ENCODE measurements at places on chromosomes 13 and 19.
A peak's percentile ranks its signal among the peaks of the same experiment; 100 is the strongest.

DNA sequence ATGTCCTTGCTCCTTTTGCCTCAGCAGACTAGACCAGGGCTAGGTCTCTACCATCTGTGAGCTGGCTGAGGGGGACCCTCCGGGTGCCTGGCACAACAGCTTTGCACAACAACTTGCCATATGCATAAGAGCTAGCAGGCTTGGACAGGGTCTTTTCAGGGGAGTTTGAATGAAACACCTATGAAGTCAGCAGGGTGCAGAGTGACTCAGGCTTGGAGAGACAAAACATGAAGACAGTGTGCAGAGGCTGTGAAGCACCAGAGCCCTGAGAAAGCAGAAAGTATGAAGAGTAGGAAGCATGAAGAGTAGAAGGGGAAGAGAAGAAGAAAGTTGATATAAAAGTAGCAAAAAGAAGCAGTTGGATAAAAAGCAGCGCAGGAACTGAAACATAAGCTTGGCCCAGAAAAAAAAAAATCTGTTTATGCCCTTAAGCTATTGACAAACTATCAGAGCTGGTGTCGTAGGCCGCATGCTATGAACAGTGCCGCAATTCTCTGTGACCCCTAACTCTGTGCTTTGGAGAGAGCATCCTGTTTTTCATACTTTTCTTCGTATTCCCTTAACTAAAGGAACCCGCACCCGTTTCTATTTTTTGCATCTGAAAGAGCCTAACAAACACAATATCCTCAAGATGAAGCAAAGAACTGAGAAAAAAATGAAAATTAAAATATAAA lies 52.7 kb upstream of the FAM216B start:
- no peak for DNase-seq

DNA sequence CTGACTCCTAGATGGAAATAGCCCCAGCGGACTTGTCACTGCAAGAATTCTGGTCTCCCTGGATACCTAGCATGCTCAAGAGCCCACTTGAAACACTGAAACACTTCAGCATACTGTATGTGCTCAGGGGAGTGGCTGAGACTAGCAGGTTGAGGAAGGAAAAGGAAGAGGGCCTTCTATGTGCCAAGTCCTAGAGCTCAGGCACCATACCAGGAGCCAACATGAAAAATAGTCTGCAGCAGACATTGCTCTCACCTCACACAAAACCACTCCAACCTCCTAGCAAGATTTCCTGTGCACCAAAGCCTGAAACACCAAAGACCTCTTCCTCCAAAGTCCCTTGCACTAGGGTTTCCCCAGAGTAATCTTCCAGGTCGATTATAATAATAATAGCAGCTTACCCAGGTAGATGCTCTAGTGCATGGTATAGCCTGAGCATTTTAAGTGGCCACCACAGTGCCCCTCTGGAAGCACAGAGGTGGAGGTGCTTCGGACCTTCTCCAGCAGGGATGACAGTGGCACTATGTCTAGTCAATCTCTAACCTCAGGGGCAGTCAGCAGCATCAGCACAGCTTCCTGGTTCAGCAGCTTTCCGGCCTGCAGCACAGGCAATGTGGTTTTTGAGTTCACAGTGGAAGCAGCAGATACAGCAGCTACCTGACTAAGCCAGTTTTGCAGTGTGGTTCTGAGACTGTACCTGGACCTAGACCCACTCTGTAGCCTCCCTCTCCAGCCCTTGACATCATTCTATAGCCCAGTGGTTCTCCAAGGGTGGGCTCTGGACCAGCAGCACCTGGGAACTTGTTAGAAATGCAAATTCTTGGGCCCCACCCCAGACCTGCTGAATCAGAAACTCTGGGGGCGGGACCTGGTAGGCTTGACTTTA lies 45.6 kb upstream of the UBE2L5 start:
- DNase-seq, result peak; percentile 79

GRCh38 chr13:31018511-31018910 lies 86.1 kb downstream of the TEX26 start:
- DNase-seq, result no peak

DNA sequence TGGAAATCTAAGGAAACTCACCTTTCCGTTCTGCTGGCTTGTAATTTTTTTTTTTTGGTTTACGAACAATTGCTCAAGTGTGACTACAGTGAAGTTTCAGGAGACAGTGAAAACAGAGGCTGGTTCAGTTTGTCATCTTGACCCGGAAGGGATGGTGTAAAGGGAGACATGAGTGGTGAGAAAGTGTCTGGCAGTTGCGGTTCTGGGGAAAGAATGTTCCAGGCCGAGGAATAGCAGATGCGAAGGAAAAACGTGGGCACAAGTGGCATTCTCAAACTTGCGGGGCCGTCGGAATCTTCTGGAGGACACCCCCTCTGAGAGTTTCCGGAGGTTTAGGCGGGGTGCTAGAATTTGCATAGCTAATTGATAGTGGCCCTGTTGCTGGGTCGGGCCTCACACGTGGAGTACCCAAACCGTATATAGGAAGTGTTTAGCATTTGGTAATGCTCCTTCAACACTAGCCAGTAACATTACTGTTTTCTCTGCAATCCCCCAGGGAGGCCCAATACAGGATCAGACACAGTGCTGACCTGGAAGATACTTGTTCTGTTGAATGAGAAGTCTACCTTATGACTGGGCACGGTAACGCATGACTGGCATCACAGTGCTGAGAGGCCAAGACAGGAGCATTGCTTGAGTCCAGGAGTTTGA lies 2.8 kb upstream of the TNFSF9 start:
- DNase-seq, result no peak

DNA sequence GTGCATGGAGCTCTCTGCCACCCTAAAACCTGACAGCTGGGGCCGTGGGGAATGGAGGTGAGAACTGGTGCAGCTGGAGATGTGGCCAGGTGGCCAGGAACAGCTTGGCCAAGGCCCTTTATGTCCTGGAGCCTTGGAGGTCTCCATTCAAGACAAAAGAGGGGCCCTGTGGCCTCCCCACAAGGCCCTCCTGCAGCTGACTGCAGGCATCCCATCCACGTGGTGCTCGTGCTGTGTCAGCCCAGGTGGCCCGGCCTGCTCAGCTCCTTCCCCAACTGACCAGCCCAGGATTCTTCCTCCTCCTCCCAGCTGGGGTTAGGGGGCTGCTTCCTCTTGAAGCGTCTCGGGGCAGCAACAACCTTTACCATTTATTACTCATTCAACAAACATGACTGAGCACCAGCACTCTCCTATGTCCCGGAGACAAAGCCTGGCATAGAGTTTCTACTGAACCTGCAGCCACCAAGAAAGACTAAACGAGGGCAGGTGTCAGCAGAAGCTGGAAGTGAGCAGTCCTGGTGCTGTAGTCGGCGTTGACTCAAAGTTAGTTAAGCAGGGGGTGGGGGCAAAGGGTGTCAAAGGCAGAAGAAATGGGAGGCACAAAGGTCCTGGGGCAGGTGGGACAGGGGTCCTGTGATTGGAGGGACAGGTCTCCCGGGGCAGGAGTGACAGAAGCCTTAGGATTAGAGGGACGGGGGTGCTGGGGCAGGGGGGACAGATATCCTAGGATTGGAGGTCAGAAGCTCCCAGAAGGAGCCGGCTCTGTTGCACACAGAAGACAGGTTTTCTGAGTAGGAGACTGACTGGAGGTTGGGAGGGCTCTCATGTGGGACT lies 23.3 kb upstream of the C13orf46 start:
- no peak for DNase-seq

DNA sequence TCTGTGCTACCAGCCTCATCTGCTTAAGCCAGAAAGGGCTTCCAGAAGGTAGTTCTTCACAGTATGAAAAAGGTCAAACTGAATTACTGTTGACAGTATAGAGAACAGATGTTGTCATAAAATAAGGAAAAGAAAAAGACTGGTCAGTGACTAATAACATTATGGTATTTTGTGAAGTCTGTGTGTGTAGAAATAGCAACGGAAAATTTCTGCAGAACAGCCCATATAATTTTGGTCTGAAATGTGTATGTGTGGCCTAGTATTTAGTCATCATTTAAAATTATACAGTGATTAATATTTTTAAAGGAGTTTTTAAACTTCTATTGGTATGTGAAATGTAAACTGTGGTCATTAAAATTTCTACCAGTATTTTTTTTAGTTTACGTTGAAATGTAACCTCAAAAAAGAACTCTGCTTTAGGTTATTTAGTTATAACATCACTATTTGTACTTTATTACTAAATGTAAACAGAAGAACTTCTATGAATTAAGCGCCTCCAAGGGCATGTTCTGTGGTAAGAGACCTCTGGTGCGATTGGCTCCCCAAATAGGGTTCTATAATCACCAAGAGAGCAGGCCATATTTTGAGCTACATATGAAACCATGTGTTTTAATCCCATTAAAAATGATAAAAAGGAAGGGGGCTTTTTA lies 3.3 kb upstream of the GPR183 start:
- DNase-seq, result peak; percentile 15

Data from hematopoietic multipotent progenitor cell treated with erythropoietin and hydrocortisone succinate and interleukin-3 and kit ligand, for 4 days (in vitro differentiated cells).